ENCODE measurements at places on chromosomes 2 and 18.

DNA sequence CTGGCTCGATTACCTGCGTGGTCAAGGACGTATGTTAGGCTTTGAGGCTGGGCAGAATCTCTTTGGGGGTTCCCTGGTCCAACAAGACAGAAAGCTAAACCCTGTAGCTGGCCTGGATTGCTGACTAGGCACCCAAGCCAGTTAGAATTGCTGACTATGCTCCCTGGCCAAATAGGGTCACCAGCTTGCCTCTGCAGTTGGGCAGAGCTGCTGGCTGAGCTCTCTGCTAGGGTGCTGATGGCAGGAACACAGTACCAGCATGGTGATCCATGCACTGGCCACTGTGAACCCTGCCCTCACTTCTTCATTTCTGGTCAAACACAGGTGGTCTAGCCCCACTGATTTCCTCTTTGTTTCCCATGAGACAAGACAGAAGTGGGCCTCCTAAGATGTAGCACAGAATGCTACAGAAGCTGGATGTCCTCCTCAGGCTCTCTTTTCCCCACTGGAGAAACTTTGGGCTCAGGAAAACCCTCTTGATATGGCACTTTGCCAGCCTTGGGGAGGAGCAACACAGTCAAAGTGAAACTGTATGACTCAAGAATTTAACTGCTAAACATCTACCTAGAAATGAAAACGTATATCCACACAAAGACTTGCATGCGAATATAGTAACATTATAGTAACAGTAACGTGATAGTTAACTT is 20.8 kb downstream of the SP140L start:
- DNase-seq = no peak

GRCh38 chr2:120854014-120854620 is 118.4 kb downstream of the GLI2 start:
- no peak for DNase-seq

GRCh38 chr2:47666332-47666731 is 116.6 kb upstream of the MSH6 start:
- DNase-seq = no peak

DNA sequence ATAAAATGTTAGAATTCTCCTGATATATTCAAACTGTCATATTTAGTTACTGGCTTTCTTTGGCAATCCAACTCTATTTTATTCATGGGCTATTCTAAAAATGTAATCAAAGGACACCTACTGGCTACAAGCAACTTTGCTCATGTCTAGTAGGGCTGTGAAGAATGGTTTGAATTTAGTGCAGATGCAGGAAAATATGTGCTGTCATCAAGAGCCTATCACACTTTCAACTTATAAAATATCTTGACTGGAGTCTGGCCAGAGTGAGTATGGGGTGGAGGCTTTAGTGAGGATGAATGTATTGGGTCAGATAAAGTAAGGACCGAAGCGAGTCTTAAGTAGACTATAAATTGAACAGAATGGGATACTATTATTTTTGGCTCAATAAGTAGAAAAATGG is 343.4 kb upstream of the SPRED2 start:
- DNase-seq = no peak

GRCh38 chr2:283996-284794 is 3.7 kb downstream of the ALKAL2 start:
- no peak for DNase-seq

DNA sequence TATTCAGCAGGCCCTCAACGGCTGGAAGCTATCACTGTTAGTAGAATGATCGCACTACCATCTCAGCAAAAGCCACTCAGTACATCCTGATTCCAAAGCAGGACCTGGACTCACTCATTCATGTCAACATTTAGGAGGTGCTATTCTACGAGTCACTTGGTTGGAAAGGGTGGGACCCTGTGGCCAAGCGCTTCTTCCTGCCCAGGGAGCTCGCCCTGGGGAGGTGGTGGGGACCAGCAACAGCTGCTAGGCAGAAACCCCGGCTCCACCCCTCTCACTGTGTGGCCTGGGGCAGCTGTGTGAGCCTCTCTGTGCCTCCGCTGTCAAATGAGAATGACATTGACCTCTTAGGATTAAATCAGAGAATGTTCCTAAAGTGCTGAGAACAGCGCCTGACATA is 231.4 kb downstream of the EIPR1 start:
- no peak for DNase-seq
